ENCODE measurements at places on chromosomes 6 and 20.
A peak's percentile ranks its signal among the peaks of the same experiment; 100 is the strongest.

GRCh38 chr20:1491860-1492642, 831 bp upstream of the SIRPB2 start:
- no peak for DNase-seq

DNA sequence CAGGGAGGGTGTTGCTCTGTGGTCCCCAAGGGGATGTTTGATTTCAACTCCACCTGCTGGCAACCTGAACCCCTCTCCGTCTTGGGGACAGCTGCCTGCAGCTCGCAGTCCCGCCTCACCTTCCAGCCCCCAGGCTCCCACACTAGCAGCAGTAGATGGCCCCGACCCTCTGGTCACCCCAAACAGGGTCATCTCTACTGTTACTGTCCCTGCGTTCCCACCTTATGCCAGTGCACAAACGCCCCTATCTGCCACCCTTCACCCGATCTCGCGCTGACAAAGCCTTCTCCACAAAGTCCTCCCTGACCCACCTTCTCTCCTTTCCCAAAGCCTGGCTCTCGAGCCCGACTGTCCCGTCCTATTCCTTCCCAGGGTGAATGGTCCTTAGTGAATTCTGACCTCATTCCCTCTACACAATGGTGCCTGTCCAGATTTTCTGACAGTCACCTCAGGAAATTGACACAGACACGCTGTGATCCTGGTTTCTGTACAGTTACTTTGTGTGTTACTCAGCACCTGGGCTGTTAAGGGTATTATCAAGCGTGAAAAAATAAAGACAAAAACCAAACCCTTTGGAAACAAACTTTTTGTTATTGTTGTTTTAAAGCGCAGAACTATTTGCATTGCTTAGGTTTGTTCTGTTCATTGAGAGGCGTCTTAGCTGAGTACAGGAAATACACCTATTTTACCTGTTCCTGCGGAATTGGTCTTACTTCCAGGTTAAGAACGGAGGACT, 728 bp downstream of the FUT9 start:
- no peak for DNase-seq

DNA sequence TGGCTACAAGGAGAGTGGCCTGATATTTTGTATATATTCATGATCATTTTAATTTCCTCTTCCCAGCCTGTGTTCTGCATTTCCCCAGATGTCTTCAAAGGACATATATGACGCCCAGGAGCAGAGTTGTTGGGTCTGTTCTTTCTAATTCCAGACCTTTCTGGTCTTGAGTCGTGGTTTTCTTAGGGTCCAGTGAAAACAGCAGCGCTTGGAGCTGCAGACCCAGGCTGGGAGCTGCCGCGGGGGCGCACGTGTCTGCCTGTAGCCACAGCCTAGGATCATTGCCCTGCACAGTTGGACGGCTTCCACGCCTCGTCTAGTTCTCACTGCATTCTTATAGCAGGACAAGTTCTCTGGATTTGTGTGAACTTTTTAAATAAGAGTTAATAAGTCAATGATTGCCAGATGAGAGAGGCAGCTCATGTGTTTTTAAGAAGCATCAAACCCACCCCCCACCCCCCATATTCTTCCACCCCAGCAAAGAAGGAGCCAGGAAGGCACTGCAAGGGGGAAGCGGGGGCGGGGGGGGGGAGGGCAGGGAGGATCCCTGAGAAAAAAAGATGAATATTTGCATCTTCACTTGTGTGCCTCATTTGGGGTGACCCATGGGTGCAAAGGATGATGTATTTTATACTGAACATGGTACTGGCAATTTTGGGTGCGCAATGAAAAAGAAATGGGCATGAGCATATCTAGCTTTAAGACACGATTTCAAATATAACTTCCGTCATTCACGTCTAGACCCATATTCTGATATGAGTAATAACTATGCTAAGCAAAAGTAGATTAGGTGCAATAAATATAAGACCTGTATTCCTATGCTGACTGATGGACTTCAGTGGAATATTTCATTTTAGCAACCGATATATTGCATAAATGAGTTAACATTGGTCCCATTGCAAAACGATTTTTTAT, 160.0 kb downstream of the TBXT start:
- DNase-seq = no peak

- no peak for DNase-seq
Measured at GRCh38 chr20:52684905-52685304, 287.3 kb upstream of the TSHZ2 start.

DNA sequence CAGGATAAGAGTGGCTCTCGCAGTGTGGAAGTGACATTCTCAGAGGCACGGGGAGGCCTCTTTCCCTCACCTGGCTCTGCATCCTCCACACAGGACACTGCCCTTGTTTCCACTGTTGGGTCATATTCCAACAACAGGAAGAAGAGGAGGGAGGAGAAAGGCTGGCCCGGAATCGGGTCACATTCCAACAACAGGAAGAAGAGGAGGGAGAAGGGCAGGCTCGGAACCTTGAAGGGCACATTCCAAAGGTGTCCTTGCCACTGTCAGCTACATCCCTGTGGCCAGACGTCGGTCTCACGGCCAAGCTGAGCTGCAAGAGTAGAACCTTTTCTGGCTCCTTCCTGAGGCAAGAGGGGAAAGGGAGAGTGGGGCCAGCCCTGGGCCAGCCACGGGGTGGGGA, 25.4 kb downstream of the CHRNA4 start:
- DNase-seq = no peak

DNA sequence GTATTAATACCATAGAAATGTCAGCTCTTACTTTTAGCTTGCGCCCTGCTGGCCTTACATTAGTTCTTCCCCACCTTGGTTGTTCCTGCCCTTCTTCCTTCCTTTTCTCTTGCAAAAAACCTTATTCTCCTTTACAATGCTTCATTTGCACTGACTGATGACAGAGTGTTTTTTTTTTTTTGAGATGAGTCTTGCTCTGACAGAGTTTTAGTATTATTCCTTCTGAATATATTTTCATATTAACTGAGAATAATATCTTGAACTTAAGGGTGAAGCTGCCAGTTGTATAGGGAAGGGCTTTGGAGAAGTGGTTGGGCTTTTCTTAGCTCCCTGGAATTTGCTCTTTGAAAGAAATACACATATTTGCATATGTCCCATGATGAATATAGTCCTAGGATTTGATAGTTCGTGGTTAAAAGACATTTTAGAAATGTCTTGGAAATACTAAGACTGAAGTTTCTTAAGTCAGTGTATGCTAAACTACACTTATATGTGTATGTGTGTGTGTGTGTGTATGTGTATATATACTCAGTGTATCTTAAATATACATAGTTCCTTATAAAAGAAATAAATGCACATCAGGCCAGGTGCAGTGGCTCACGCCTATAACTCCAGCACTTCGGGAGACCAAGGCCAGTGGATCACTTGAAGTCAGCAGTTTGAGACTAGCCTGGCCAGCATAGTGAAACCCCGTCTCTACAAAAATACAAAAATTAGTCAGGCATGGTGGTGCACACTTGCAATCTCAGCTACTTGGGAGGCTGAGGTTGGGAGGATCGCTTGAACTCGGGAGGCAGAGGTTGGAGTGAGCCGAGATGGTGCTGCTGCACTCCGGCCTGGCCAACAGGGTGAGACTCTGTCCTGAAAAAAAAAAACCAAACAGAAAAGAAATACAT, 216.1 kb upstream of the MYLIP start:
- no peak for DNase-seq

DNA sequence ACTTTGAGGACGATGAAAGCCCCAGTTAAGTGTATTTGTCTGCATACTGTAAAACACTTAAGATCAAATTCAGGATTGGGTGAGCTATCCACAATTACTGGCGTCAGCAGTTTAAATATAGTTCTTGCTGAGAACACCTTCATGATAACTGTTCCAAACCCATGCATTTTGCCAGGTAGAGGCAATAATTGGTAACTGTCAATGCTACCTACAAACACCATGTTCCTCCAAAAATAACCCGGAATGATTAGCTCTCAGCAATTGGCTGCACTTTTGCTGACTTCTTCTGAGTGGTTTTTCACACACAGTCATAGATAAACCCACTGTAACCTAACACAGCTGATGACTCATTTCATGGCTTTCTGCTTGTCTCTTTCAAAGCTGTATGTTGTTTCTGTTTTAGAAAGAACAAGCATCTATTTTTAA, 1358.6 kb upstream of the GJE1 start:
- no peak for DNase-seq

DNA sequence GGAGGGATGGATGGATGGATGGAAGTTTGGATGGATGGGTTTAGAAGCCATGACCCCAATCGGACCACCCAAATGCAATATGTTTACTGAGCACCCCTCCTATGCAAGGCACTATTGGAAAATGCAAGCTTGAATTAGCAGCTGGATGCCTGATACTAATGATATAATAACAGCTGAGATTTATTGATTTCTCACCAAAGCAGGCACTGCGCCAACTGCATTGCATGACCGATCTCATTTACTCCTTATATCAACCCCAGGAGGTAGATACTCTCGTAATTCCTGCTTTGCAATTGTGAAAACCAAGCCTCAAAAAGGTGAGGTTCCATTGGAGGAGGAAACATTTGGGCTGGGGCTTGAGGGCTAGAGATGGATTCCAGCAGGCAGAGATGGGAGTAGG, 89.7 kb downstream of the KCNB1 start:
- no peak for DNase-seq

DNA sequence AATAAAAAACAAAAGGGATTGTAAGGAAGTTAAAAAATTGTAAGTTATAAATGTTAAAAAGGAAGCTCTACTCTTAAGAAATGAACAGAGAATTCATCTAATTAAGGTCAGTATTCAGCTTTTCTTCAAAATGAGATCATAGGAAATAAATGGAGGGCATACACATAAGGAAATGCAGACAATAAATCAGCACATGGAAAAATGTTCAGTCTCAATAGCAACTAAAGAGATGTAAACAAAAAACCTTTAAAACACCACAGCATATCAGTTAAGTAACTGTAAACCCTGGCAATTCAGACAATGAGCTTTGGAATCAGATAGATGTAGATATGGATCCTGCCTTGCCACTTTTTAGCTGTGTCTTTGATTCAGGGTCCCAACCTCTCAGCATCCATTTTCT, 24.0 kb upstream of the CLIC5 start:
- no peak for DNase-seq

DNA sequence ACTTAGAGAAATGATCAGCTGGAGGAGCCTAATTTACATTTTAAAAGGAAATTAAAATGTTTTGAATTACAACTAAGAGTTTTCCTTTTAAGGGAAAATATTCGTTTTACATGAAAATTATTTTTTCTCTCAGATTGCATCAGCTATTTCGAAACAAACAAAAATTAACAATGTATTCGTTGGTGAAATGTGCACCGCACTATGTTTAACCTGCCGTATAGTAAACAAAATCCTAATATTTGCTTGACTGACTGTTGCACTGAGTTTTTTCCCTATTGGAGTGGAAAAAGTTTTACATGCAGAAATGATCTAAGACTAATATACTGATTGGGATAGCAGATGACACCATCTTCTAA, 5.7 kb downstream of the PDE10A start:
- DNase-seq = no peak

DNA sequence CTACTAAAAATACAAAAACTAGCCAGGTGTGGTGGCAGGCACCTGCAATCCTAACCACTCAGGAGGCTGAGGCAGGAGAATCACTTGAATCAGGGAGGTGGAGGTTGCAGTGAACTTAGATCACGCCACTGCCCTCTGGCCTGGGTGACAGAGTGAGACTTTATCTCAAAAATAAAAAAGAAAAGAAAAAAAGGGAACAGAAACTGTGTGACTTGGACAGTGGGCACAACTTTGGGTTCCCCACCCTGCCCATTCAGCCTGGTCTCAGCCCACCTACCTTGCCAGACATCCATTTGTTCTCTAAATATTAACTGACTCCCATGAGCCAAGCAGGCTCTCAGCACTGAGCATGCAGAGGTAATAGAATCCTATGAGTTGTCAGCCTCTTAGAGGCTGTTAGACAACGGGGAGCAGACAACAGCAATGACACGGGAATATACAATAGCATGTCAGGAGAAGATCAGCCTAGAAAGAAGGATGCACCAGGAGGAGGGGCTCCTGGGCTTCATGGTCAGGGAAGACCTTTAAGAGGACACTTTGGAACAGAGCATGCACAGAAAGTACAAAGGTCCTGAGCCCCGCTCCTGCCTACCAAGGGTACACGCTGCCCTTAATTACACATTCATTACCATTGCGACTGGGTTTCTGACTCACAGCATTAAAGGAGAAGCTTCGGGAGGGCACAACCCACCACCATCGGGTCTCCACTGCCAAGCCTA, 20.0 kb downstream of the FAM209B start:
- no peak for DNase-seq

DNA sequence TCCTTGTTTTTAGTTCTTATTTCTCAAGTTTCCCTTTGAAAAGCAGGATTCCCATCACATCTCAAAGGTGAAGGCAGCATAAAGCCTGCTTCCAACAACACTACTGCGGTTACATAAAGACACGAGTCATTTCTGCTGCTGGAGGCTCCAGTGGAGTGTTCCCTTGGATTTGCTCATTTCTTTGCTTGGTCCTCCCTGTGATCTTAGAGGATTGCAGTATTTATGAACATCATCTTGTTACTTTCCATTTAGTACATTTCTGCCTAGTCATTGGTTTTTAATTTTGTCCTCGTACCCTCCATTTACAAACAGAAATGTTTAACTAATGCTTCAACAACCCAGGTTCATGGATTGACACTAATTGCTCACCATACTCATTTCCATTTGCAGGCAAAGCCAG, 298.8 kb downstream of the ZNF217 start:
- DNase-seq = no peak

GRCh38 chr6:132715204-132715603, 1.3 kb upstream of the VNN1 start:
- DNase-seq = peak; percentile 16

- DNase-seq = no peak
Measured at GRCh38 chr6:148146717-148147462, 195.7 kb upstream of the SASH1 start.

- no peak for DNase-seq
Measured at GRCh38 chr6:54586251-54586650, 260.3 kb upstream of the FAM83B start.

DNA sequence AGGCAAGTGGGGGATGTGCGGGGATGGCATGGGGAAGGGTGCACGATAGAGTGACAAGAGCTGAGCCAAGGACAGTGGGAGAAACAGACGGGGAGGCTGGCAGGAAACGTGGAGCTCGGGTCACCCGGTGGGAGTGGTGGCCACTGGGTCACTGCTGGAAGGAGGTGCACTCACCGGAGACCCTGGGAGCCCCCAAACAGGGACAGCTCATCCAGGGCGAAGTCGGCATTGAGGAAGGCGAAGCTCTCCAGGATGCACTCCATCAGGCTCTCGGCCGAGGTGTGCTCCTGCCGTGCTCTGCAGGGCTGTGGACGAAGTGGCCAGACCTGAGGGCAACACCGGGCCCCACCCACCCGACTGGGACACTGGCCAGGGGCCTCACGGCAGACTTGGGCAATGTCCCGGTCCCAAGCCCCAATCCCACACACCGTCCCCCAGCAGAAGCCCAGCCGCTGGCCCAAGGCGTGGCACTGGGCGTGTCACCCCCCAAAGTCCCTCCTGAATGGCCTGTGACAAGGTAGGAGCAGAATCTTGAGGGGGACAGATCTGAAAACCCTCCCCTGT, 87.3 kb downstream of the PTPN1 start:
- DNase-seq = no peak

All from amygdala (tissue), 56 donors.